Kidney tubule cell (primary cell): ENCODE measurements at places on chromosomes 1 and 21.

GRCh38 chr21:15366555-15366954, 301.8 kb upstream of the NRIP1 start:
- DNase-seq = no peak

DNA sequence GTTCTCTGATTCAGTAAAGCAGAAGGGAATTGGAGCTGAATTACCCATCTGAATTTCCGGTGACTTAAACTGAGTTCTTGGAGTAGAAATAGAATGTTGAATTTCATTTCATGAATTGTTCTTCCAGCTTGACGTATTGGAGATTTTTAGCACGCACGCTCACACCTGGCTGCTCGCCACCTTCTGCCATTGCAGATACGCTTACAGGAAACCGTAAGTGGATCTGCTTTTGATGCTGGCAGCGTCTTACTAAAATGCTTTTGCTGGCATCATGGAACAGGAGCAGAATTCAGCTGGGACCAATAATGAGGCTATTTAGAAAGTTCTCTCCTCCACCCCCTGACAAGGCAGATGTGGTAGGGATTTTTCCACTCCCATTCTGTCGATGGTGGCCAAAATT, 17.7 kb upstream of the ELAVL4 start:
- DNase-seq = no peak

DNA sequence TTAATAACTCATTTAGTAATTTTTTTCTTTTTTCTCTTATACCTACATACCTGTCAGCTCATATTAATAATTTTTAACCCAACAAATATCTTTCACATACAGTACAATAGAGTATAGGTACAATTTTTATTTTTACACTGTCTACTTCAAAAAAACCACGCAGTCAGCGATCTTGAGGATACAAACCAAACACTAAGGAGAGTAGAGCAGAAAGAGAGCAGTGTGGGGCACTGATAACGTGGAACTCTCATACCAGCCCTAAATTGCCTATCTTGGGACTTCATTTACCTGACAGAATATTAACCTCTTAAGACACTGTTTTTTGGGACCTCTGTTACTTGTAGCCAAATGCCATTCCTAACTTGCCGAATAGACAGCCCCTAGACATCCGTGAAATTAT, 5.5 kb downstream of the TRMT1L start:
- no peak for DNase-seq

DNA sequence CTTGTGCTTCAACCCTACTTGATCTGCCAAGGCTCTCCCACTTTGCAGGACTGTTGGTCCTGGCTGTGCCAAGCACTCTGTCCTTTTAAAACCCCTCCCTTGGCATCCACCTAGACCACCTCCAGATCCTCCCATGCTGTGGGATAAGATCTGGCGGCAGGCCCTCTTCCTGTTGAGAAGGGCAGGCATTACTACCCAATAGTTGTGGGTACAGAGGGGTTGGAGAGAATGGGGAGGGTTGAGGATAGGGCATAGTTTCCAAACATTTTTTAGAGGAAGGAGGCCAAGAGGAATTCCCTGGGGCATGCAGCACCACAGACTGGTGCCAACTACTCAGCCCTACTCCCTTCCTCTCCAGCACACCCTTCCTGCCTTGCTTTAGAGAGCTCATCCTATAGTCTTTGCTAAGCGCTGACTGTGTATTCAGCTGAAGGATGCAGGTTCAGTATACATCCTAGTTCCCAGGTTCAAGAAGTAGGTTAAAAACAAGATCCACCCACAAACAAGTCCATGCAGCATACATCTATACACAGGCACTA, 70.7 kb downstream of the TRABD2B start:
- DNase-seq = no peak

DNA sequence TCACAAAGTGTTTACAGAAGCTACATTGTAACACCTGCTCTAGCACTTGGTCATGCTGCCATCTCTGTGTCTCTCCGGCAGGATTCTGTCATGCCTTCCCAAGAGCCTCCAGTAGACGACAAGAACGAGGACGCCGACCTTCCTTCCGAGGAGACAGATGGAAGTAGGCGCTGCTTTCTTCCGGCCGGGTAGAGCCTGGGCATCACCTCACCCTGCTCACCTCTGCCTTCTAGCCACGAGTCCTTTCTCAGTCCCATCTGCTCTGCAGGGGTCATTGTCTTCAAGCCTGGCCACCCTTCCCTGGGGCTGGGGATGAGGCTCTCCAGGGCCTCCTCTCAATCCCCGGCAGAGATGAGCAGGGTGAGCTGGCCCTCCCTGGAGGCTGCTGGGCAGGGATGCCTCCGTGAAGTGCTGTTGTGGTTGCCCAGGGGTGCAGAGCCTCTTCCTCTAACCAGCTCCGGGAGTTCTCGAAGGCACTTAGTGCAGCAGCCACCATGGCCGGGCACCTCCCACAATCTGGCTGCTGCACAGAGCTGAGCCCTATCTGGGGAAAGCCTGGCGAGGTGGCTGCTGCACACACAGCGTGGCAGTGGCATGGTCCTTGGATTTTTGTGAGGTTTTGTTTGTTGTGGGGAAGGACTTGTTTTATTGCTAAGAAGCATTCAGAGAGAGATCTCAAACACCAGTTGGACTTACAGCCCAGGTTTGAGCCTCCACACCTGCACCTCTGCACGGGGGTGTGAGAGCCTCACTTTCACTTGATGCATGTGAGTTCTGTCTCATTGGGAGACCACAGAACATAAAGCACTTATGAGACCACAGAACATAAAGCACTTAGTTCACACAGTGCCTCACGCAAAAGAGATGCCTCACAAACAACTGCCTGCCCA, 48.4 kb downstream of the FAAP20 start:
- DNase-seq = no peak

GRCh38 chr1:15633756-15634420, 16.6 kb downstream of the DDI2 start:
- DNase-seq = no peak

GRCh38 chr1:10836726-10837125, 40.3 kb upstream of the CASZ1 start:
- DNase-seq = no peak
